Stimulated activated CD4-positive, alpha-beta T cell treated with anti-CD3 and anti-CD28 coated beads, Interleukin-1b, Interleukin-23, amount 100 ng/mL, for 1 hour (primary cell): ENCODE measurements at places on chromosomes 4 and X.

DNA sequence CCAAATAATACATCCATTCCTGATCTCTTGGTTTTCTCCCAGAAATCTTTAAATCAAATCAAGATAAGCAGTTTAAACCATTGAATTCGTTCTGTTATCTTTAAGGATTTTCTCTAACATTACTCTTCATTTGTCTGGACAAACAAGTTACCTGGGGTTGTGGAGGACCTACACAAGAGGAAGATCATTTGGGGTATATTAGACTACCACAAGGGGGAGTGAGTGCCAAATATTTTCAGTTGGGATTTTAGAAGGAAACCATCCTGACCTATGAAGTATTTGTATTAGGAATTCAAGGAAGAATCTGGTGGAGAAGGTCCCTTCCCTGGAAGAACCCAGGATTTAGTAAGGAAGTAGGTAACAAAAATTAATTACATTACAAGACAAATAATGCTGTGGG lies 12.0 kb upstream of the DCHS2 start:
- no peak for DNase-seq

GRCh38 chrX:24200133-24200532 lies 50.6 kb downstream of the ZFX start:
- no peak for DNase-seq

DNA sequence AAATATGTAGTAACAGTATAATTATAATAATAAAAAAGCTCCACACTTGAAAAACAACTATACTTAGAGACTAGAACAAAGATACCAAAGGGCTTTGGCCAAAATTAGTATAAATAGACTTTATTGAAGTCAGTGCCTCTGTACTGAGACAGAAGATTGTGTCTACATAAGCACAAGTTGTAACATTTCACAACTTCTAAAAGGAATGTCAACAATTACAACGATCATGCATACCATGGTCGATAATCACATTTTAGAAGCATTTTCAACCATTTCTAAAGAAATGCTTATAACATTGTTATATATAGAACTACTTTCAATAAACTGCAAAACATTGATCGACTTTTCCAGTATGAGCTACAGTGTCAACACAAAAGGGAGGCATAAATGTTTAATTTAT lies 57.0 kb downstream of the DHX15 start:
- no peak for DNase-seq

DNA sequence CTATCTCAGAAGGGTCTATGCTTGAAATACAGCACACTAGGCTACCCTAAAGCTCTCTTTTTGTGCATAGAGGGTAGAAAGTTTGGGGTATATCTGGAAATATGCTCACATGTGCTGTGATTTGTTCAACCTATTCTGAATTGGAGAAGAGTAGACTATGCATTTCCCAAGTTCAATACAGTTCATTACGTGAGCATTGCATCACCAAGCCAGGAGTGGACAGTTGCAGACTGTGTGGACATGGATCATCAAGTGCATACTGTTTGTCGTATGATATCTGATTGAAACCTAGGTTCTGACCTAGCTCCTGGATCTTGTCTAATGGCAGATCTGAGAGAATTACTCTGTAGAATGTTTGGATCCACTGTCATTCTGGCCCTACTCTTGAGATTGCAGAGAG lies 161.1 kb downstream of the FRAS1 start:
- DNase-seq, result no peak

DNA sequence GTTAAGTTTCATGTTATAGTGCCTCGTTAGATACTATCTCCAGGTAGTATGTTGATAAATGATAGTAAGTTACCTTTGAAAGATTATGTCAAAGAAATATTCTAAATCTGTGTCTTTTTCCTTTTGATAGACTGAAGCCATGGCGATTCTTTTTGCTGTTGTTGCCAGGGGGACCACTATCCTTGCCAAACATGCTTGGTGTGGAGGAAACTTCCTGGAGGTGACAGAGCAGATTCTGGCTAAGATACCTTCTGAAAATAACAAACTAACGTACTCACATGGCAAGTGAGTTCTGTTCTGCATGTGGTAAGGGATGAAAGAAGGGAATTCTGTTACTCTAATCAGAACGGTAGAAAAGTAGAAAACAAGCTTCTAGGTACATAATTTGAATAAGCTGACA lies 8.2 kb downstream of the VAMP7 start:
- no peak for DNase-seq

DNA sequence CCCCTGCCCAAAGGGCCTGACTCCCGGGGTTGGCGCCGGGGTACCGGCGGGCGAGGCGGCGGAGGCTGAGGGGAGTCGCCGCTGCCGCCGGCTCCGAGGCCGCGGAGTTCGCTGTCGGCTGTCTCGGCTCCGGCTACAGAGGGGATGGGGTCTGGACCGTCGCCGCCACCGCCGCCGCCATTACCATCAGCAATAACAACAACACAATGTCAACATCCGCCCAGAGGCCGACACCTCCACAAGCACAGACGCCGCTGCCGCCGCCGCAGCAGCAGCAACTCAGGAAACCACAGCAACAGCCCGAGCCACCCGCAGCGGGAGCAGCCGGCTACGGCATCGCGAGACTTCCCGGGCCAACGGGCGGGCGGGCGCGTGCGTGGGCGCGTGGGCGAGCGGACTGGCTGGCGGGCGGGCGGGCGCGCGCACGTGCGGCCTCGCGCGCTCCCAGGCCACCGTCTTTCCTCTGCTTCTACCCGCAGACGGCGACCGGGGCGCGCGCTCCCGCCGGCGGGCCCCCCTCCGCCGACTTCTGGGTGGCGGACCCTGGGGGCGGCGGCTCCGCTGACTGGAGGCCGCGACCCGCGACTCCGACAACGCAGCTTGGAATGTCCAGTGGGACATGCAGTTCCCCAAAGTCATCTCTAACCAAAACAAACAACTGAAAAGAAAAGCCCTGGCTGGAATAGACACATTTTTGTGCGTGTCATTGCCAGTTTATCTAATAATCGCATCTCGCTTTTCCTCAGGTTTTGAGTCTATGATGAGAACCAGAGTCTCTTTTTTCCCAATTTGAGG lies at the start of gene CHIC2:
CHIC2 (minus strand) TSS at position 289 of the 795 bp plus-strand sequence. CDS start 305 bp downstream, outside the sequence.
- peak; percentile 89 for DNase-seq

GRCh38 chrX:112512509-112512908 lies 167.2 kb downstream of the LHFPL1 start:
- DNase-seq, result no peak

GRCh38 chr4:111475666-111476065 lies 669.6 kb upstream of the FAM241A start:
- DNase-seq, result no peak
